ENCODE measurements at places on chromosomes 3 and 15.
A peak's percentile ranks its signal among the peaks of the same experiment; 100 is the strongest.

DNA sequence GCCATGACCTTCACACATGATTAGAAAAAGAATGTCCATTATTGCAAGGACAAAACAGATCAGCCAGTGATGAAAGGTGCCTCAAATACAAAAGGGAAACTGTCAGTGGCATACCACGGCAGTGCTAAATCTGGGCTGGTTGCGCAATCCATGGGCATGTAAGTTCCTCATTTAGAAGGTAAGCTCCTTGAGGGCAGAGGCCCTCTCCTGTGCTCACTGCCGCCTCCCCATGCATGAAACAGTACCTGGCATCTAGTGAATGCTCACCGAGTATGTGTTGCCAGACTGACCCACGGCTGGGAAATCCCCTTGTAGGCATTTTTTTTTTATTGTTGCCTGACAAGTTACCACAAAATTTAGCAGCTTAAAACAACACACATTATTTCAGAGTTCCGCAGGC lies 312.1 kb upstream of the CHRM5 start:
- no peak for DNase-seq

GRCh38 chr15:87579537-87579936 lies 677.0 kb downstream of the NTRK3 start:
- no peak for DNase-seq

DNA sequence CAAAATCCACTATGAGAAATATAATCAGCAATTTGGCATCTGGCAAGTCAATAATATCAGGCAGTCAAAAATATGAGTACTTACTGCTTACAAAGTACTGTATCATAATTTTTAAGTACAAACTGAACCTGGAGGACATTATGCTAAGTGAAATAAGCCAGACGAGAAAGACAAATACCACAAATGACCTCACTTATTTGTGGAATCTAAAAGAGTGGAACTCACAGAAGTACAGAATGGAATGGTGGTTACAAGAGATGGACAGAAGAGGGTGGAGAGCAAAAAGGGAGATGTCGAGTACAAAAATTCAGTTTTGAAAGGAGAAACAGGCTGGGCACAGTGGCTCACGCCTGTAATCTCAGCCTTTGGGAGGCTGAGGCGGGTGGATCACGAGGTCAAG lies 12.4 kb downstream of the PCYT1A start:
- no peak for DNase-seq

- DNase-seq, result peak; percentile 80
Observed at GRCh38 chr15:70258369-70259027, 160.8 kb upstream of the TLE3 start.

DNA sequence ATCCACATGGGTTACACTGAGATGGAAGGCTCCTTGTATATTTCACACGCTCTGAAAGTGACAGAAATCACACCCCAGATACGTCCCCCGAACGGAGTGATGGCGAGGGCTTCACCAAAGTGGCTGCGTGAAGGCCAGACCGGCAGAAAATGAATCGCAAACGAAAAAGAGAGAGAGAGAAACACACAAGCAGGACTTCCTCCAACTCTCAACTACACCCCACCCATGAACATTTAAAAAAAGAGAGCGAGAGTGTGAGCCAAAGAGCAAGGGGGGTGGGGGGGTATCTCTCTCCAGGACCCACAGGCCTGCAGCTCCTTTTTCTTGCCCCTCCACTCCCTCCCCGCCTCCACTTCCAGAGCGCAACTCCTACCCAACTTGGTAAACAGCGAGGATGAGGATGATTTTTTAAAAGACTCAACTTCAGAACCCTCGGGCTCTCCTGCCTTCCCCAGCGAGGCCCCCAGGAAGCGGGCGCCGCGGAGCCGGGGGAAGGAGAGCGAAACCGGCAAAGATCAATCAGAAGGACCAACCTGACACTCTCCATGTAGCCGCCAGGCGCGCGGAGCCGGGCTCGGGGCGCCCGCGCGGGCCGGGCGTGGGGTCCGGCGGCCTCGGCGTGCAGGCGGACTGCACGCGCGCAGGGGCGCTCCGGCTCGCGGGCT lies 519.1 kb downstream of the FOXP1 start:
- peak; percentile 40 for DNase-seq

DNA sequence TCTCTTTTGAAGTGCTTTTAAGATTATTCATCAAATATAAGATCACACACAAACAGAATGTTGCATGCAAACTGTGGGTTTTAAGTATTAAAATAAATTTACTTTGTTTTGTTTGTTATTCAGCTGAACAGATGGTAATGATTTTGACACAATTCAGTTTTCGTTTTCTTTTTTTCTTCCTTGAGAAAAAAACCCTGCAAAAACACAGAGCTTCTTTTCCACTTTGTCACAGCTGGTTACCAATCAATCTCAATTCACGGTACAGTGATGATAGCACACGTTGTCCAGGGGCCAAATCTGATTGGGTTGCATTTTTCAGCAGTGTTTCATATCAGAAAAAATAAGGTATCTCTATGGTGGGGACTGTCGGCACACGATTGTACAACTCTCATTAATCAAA lies 473.6 kb downstream of the ROBO2 start:
- DNase-seq, result no peak

- DNase-seq, result no peak
Observed at GRCh38 chr15:74340150-74340549, 27.3 kb downstream of the CYP11A1 start.

DNA sequence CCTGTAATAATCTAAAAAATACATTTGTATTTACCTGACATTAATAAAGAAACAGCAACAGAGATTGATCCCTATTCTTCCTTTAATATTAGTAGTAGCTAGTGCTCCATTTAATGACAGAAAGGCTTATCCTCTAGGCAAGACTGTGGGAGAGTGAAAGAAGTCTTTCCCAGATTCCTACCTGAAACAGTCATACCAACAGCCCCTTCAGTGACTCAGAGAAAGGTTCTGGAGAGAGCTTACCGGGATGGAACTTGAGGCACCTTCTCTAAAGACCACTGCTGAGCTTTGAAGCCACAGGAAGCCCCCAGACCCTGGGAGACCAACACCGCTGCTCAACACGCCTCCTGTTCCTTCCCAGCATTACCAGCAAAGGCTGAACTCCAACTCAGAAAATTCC lies 66.9 kb upstream of the FGF12 start:
- no peak for DNase-seq

DNA sequence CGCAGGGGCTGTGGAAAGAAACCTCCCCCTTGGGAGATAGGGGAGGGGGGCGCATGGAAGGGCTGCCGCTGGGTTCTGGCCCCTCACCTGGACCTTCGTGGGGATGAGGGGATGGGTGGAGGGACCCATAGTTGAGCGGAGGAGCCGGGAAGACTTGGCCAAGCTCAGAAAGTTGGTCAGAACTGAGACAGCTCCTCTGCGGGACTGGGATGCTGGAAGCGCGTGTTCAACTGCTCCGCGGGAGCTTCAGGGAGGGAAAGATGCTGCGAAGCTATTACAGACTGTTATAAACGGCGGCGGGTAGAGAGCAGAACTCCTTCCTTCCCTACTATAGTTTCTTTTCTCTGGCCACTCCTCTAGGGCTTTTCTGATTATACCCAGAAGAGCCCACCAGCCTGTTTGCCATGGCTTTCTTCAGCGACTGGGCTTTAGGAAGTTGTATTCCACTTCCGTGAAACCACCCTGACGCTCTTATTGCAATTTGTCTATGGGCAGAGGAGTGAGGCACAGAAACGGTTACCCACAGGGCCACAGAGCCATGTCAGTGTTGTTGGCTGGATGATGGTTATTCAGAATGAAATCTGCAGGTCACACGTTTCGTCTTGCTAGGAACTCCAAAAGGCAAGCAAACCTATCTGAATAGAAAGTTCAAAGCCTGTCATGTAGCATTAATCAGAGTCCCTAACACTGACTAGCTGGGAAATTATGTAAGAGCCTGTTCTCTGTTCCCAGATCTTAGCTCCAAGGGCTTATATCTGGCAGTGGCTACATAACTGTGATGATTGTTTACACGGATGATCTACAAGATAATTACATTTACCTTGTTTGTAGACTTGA lies 1.1 kb downstream of the SYNPR start:
- no peak for DNase-seq

- no peak for DNase-seq
Observed at GRCh38 chr3:44954962-44955361, 21.0 kb downstream of the ZDHHC3 start.

DNA sequence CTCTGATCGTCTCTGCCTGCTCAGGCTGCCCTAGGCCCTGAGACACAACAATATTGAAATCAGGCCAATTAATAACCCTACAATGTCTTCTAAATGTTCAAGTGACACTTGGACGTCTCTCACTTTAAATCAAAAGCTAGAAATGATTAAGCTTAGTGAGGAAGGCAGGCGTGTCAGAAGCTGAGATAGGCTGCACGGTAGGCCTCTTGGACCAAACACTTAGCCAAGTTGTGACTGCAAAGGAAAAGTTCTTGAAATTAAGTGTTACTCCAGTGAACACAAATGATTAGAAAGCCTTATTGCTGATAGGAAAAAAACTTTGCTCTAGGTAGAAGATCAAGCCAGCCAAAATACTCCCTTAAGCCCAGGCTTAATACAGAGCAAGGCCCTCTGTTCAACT lies 2.2 kb downstream of the HPS3 start:
- DNase-seq, result no peak

DNA sequence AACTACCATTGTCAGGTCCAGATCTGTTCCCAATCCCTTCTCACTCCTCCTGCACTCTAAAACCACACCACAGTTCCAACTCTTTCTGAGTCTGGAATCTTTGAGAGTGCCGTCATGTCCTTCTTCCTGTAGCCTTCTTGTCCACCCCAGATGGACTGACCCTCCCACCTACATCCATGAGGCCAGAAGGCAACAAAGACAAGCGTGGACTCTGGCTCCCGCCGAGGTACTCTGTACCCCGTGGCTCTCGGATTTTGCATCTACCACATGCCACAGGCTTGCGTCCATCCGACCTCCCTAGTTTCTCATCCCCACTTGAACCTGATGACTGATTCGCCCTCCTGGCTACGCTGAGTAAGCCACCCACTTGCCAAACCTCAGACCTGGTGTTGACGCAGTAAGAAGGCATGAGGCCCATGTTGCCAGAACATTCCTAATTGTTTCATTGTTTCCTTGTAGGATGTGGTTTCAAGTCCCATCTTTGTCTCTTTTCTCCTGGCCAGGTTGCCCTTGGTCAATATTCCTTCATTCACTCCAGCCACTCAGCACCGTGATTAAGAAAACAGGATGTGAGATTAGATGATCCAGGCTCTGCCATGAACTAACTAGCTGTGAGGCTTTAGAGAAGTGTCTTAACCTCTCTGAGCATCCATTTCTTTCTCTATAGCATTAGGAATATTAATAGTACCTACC lies 1.1 kb upstream of the ZBTB38 start:
- no peak for DNase-seq

DNA sequence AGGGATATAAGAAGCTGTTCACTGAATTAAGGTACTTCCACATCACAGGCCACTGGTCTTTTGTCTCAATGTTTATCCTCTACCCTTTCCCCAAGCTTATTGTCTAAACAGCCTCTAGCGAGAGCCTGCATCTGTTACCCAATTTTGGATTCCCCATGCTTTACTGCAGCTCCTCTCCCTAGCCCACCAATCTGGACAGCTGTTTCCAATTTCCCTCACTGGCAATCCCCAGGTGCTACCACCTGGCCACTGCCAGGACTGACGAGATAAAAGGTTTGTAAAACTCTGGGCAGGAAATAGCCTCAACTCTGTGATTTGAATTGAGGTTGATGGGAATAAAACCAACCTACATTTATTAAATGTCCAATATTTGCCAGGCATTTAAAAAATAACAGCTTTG lies 58.0 kb upstream of the TEX9 start:
- no peak for DNase-seq

DNA sequence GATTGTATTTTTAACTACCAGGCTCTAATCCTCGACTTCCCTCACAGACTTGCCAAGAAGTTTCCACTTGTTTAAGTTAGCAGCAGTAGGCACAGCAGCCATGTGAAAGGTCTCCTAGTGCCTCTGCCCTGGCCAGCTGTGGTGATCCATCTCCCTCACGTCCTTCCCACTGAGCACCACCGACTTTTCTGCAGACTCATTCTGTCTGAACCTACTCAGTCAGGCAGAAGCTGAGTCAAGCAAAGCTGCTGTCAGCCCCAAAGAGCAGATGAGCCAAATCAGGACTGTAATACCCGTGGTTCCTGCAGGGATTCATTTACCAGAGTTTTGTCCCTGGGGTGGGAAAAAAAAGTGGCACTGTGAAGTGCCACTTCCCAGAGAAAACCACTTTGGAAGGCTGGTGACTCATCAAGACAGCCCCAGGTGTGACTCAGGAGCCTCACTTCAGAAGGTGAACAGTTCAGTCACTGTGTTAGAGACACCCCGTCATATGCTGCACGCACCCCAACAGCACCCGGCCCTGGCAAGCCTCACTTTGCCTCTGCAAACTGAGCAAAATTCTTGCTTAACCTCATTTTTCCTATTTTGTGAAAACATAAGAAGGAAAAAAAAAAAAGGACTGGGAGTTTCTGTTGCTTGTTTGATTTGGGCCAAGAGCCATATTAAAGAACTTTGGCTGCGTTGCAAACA lies 76.0 kb downstream of the WWTR1 start:
- no peak for DNase-seq

DNA sequence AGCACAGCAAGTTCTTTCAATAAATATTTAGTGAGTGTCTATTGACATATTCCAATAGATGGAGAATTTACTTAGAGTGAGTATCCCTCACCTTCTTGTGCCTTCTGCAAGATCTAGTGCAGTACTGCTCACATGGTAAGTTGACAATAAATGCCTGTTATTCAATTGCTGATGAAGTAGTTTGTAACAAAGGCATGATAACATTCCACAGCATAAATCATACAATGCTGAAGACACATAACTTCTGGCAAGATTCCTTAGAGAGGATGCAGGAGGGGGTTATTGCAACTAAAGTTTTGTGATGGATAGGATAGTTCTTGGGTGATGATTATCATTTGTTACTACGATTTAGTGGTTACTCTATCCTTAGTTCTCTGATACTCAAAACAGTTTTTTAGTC lies 112.2 kb upstream of the RBMS3 start:
- no peak for DNase-seq

- DNase-seq, result no peak
Observed at GRCh38 chr3:109973733-109974132, 636.4 kb upstream of the DPPA4 start.

DNA sequence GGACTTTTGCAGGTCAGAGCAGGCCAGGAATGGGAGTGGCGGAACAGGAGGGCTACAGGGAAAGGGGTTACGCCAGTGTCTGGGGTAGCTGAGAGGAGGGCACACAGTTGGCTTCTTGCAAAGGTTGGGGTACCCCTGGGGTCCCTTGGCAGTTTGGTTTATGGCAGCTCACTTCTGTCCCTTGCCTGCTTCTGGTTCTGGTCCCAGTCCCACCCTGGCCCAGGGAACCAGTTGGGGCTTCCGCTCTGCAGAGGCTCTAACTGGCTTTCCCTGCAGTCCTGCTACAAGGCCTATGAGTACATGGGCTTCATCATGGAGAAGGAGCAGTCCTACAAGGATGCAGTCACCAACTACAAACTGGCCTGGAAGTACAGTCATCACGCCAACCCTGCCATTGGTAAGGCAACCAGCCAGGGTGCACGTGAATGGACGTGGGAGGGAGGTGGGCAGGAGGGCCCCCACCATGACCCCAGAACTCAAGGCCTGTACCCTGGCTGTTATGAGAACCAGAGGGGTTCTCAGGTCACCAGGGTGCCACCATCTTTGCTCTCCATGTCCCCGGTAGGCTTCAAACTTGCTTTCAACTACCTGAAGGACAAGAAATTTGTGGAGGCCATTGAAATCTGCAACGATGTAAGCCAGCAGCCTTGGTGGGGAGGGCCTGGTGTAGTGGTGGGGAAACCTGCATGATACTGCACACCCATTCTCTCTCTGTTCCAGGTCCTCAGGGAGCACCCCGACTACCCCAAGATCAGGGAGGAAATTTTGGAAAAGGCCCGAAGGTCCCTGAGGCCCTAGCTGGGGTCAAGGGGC lies 15.2 kb downstream of the CSRNP1 start:
- no peak for DNase-seq

GRCh38 chr15:77417602-77418001 lies 2.3 kb downstream of the PEAK1 start:
- no peak for DNase-seq
